ENCODE measurements at places on chromosomes 3 and 15. TPM values are rescaled to one million over a fixed set of nuclear protein-coding genes. Genes with fewer than 3 reads are reported as not detected.

SLC9A9 gene
- total RNA-seq, result 1.3 TPM

ANKRD34C gene
- not detected for total RNA-seq

IL5RA gene
- total RNA-seq, result 0.74 TPM

KLF13 gene
- total RNA-seq, result 145 TPM

HYAL1 gene
- 0.14 TPM for total RNA-seq

- DNase-seq, result no peak
These were observed 207.4 kb upstream of the HES1 start for GRCh38 chr3:193928354-193929209.

DNA sequence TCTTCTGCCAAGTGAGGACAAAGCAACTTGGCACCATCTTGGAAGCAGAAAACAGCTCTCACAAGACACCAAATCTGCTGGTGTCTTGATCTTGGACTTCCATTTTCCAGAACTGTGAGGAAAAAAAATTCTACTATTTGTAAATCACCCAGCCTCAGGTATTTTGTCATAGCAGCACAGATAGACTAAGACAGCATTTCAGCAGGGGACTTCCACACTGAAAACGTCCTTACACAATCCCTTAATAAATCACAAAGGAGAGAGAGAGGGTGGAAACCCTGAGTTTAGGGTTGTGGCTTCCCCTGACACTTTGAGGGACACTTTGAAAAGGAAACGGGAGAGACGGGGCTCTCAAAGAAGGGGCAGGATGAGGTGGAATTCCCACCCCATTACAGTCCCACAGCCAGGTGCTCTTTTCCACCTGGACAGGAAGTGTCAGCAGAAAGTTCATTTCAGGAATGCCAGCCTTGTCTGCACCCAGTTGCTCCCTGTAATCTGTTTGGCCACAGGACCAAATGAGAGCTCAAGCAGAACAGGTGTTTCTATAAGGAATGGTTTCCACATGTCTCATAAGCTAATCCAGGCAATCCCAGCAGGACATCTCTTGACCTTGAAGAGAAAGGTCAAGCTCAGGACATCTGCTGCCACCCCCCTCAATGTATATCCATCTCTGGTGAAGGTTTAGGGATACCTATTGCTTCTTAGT lies 51.3 kb downstream of the MYLK start:
- no peak for DNase-seq

GRCh38 chr3:151085889-151086483 lies 522 bp downstream of the MED12L start:
- peak; percentile 24 for DNase-seq

- DNase-seq, result no peak
These were observed 126.7 kb downstream of the MYLK start for GRCh38 chr3:123757281-123757940.

- DNase-seq, result no peak
These were observed 72.6 kb downstream of the SLC6A11 start for GRCh38 chr3:10888518-10889090.

GRCh38 chr3:172221547-172221946 lies 182.2 kb downstream of the FNDC3B start:
- DNase-seq, result no peak
